ENCODE measurements at places on chromosomes 11 and 22.

- no peak for DNase-seq
Observed at GRCh38 chr22:37284126-37284804, 2.0 kb downstream of the CYTH4 start.

DNA sequence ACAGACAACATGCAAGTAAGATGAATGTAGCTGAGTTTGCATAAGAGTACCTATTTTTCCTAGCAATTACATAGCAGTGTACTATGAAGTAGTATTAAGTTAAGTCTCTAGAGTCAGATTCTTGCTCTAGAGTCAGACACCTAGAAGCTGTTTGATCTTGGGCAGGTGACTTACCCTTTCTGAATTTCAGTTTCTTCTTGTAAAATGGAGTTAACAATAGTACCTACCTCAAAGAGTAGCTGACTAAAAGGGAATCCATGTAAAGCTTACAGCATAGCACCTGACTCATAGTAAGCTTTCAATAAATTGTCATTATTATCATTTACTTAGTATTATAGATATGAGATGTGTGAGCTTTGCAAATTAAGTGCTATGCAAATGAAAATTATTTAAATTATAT, 47.8 kb upstream of the PTPRJ start:
- no peak for DNase-seq

DNA sequence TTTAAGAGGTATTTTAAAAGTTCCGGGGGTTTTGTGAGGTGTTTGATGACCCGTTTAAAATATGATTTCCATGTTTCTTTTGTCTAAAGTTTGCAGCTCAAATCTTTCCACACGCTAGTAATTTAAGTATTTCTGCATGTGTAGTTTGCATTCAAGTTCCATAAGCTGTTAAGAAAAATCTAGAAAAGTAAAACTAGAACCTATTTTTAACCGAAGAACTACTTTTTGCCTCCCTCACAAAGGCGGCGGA, 193 bp upstream of the MALAT1 start:
- DNase-seq = no peak

DNA sequence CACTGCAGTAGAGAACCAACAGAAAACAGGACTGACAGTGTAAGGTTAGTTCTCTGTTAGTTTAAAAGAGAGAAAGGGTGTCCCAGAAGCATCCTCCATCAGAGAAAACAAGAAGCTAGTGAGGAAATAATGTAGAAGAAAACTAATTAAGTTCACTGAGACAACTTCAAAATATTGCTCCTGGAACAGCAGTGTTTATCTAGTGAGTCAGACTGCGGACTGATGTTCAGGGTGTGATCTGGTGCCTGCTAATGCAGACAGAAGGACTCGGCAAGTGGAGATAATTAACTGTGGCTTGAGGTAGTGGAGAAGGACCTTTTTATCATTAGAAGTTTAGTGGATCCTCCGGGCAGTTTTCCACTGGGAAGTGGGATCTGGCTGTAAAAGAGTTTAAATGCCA, 55.4 kb downstream of the CDON start:
- no peak for DNase-seq

GRCh38 chr11:93051186-93051585, 81.7 kb downstream of the MTNR1B start:
- DNase-seq = no peak

DNA sequence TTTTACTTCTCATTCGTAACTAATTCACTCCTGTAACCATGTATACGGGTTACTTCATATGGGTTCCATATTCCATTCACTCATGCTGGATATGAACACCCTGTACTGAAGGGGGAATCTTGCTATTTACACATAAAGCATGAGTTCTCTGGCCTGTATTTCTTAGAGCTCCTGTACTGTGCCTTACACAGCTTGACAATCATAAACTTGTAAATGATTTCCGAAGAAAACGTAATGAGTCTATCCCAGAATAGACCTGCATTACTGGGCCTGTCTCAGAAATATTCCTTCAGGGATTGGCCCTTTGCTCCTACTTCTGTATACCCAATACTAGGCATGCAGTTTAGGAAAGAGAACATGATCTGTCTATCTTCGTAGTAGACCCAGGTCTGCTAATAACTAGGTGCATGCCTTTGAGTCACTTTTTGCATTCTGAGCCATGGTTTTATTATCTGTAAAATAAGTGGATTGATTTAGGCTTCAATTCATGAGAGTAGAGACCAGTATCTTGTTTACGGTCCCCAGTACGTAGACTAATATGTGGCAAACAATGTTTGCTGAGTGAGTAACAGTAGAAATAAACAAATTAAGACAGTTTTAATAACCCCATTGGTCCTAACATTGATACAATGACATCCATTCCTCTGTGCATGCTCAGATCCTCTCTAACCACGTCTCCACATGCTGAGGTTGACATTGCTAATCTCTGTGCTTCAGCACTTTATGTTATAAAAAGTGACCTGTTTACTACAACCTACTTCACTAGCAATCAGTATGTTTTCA, 1.2 kb downstream of the CCDC34 start:
- no peak for DNase-seq

DNA sequence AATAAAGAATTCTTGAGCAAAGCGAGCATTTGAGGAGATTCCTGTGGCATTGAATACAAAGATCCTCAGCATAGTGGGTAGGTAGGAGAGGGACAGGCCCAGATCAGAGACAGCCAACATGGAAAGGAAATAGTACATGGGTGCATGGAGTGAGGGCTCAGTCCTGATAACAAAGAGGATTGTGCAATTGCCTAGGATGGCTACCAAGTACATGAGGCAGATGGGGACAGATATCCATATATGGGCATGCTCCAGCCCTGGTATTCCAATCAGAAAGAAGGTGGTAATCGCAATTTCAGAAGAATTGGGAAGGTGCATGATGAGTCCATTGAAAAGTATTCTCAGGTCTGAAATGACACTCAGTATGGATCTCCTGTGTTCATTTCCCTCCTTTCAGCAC, 8.6 kb downstream of the OR51T1 start:
- DNase-seq = no peak

GRCh38 chr11:27002838-27003237, 8.9 kb downstream of the FIBIN start:
- DNase-seq = no peak

DNA sequence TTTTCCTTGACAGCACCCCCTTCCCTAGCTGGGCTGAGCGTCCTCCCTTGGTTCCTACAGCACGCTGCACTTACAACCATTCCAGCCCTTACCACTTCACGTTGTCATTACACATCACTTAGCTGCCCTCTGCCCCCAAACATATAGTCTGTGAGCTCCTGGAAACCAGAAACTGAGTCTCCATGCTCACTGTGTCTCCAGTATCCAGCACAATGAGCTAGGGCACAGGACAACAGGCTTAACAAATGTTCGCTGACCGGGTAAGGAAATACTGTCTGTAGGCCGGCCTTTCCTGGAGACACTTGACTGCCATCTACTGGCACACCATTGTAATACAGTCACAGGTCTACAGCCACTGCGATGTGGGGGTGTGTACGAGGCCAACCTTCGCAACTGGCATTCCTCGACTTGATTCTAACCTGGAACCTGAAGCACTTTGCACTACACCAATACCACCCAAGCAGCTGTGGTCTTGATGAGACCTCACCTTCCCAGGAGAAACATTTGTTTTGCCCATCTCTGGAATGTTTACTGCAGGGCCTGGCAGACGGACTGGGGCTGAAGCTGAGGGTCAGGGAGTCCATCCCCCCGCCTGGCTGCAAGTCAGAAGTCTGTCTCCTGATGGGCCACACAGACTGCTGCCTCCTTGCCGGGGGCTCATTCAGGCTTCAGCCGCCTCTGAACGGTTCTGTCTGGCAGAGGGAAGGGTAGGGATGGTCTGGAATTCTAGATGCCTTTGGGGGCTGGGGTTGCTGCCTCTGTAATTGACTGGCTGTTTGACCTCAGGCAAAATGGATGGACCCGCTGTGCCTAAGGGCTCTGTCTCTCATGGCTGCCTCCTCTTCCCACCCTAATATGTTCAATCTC, 72.0 kb downstream of the SYN3 start:
- peak; percentile 93 for DNase-seq

DNA sequence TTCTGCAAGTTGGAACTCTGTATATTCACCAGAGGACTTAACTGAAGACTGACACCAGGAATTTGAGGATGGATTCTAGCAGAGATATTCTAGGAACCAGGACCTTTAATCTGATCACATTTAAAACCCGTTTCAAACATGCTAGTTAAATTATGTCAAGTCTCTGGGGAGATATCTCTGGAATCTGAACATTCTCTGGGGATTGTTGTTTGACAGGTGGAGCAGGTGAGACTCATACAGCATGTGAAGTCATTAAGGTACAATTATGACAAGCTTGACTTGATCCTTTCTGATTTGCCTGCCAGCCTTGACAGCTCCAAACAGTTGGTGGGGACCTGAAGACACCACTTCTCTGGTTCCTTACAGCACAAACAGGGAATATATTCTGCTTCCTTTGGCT, 100.3 kb downstream of the FAT3 start:
- no peak for DNase-seq

- DNase-seq = no peak
Observed at GRCh38 chr11:110966131-110966530, 253.9 kb upstream of the ARHGAP20 start.

DNA sequence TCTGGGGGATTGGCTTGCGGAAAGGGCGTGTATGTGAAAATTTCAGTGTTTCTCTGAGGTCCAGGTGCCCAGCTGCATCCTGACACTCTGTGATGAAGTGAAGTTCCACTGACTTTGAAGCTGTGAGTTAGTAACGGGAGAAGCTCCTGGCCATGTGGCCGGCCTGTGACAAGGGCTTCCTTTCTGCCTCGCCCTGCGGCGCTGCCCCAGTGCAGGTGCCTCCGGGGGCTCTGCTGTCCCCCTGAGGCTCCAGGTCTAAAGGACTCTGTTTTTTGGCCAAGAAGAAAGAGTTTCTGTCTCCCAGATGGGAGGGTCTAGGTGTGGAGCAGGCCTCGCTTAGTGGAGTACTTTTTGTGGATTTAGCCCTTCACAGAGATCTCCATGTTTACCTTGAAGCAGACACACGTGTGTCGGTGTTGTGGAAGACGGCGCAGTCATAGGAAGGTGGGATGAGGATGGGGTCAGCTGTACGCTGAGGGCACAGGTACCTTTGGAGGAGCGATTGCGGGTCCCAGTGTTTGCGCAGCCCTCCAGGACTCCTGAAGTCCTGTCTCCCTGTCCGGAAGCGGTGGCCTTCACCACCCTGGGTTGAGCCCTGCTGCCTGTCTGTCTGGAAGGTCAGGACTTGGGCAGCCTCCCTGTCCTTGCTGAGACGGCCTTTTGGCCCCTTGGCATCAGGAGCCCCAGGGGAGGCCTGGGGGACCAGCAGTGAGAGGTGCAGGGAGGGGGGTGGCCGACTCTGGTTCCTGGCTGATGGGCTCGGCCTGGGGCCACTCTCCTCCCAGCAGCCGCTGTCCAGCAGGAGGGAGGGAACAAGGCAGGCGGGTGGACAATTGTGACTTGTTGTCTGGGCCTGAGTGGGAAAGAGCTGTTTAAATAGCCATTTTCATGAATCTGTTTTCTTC, 1249.3 kb downstream of the BRD1 start:
- DNase-seq = no peak

DNA sequence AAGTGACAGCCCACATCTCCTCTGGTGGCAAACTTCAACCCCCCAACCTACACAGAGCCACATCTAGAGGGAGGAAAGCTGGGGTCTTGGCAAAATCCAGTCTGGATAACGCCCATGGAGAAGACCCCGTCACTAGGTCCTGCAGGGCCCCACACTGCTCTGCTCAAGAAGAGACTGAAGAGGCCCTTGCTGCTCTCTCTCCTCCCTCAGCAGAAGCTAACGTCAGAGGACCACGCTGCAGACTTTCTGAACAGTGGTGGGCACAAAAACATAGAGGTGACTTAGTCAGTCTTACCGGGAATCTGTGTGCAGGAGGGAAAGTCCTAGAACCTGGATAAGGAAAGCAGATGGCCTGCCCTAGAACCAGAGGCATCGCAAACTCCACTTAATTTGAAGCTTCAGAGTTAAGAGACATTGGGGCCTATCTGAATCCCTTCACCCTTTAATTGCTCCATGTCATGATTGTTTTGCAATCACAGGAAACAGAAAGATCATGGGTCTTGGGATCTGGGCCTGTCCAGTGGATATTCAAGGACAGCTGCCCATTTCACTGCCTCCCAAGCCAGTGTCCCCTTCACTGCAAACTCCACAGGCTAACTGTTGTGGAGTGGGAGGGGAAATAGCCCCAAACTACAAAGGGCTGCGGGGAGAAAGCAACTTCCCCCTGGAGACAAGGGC, 1.7 kb downstream of the DKK3 start:
- DNase-seq = no peak

Data from hematopoietic multipotent progenitor cell treated with erythropoietin and hydrocortisone succinate and interleukin-3 and kit ligand, for 4 days (in vitro differentiated cells).